Upper lobe of right lung (tissue), 1 donor: ENCODE measurements at places on chromosomes 12 and 14. TPM values are rescaled to one million over a fixed set of nuclear protein-coding genes. Genes with fewer than 3 reads are reported as not detected.

TNFAIP2 gene
- total RNA-seq: 158 TPM

KLHDC1 gene
- 7.6 TPM for total RNA-seq

DNA sequence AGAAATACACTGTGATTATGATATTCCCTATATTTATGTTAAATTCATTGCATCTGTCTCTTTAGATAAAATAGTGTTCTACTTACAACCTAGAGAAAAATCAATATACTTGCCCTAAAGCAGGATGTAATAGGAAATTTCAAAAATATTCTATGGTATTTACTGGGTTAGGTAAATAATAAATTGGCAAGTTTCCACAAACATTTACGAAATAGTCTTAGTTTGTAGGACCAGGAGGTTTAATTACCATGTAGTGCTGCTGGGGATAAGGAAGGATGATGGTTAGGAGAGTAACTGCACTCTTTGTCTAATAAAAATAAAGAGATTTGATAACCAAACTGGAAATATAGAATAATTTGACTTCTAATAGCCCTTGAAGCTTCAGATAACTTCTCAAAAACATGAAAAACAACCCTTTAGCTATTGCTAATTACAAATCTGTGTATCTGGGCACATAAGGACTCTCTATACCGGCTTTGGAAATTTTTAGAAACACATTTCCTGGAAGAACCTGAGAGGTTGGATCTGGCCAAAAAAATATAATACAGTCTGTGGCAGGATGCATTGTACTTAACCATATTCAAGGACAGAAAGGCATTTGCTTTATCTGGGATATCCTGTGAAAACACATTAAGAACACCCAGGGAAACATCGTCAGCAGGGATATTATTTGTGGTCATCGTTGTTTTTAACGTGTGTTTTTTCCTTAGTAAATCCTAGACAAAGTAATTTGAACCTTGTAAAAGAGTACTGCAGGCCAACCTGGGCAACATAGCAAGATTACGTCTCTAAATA, 36.7 kb upstream of the TMCC3 start:
- H3K4me3 ChIP-seq: no peak overlapping the region
- no peak for DNase-seq
- peaks cover 5% of the 10 kb centered on the region for H3K4me1 ChIP-seq

GYS2 gene
- not detected for total RNA-seq

- H3K27me3 ChIP-seq: no peaks in the 10 kb centered on the region
- no peaks in the 10 kb centered on the region for H3K4me1 ChIP-seq
- no peak overlapping the region for H3K4me3 ChIP-seq
- no peak overlapping the region for H3K27ac ChIP-seq
These were observed 6.8 kb downstream of the WDHD1 start for GRCh38 chr14:55019968-55020554.

- no peak overlapping the region for H3K27ac ChIP-seq
- H3K4me1 ChIP-seq: no peaks in the 10 kb centered on the region
- no peak for DNase-seq
- H3K27me3 ChIP-seq: no peaks in the 10 kb centered on the region
These were observed 44.2 kb upstream of the FOXN3 start for GRCh38 chr14:89461256-89461655.

DNA sequence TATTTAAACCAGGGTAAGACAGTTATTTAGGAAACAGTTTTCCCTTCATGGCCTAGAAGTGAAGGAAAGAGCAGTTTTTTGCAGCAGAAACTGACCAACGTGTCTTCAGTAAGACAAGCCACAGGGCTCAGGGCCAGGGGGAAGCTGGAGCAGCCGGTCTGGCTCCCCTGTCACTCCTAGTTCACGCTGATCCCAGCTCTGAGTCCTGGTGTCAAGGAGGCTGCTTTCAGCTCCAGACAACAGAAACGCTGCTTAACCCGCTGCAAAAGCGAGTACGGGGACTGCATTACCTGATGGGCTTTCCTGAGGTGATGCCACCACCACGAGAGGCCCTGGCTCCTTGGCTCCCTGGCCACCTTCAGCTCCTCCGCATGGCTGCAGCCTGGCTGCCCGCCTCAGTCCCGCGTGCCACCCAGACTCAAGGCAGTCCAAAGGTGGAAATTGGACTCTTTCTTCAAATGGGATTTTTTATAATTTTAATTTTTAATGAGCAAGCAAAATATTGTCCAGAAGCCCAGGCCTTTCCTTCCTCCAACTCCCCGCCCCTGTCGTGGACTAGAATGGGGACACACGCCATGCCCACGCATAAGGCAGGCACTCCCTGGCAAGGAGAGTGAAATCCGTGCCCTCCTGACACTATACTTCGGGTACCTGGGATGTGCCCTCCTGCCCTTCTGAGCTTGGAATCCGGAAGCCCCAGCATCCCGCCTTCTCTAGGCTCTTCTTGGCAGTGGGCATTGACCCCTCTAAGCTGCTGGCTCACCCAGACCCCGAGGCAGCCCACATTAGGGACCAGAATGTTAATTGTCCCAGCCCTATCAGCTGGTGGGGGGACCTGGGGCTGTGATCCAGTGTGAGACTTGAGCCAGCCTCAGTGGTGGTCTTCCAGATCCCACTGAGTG, 85.0 kb downstream of the PAPOLA start:
- no peaks in the 10 kb centered on the region for H3K36me3 ChIP-seq
- H3K27me3 ChIP-seq: peaks cover 6% of the 10 kb centered on the region
- H3K4me3 ChIP-seq: no peak overlapping the region
- no peak for DNase-seq
- no peak overlapping the region for H3K27ac ChIP-seq
- H3K4me1 ChIP-seq: no peaks in the 10 kb centered on the region

- peaks cover 9% of the 10 kb centered on the region for H3K4me1 ChIP-seq
- no peaks in the 10 kb centered on the region for H3K36me3 ChIP-seq
- no peak overlapping the region for H3K27ac ChIP-seq
- H3K27me3 ChIP-seq: no peaks in the 10 kb centered on the region
- DNase-seq: peak; percentile 69
These were observed 5.5 kb downstream of the CEP170B start for GRCh38 chr14:104870368-104871144.

GRCh38 chr12:93978553-93978952, 169.8 kb upstream of the PLXNC1 start:
- H3K4me1 ChIP-seq: peaks cover 4% of the 10 kb centered on the region
- H3K4me3 ChIP-seq: no peak overlapping the region
- no peaks in the 10 kb centered on the region for H3K27me3 ChIP-seq
- DNase-seq: no peak

- no peaks in the 10 kb centered on the region for H3K27me3 ChIP-seq
- no peak overlapping the region for H3K27ac ChIP-seq
These were observed 15.7 kb downstream of the ADIPOR2 start for GRCh38 chr12:1706632-1706980.

RNF31 gene
- 52.3 TPM for total RNA-seq

CCNB1IP1 gene
- 37.9 TPM for total RNA-seq

BCL11B gene
- 2.4 TPM for total RNA-seq

DNA sequence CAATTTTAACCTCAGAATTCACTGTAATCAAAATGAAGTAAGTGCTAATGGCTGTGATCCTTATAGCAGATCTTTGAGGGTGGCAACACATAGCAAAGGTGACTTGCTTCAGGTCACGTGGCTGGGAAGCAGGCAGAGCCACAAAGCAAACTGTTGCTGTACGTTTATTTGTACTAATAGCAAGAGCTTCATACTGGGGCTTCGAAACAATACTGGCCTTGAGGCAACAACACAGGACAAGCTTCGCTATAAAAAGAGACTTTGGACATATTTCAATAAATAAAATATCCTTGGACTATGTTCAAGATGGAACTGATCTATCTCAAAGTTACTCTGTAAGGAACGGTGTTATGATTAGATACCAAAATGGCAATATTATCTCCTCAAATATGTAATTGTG, 44.6 kb downstream of the MSRB3 start:
- no peak overlapping the region for H3K27ac ChIP-seq
- DNase-seq: no peak
- no peak overlapping the region for H3K4me3 ChIP-seq

VASH1 gene
- 37.1 TPM for total RNA-seq

PMEL gene
- 4.9 TPM for total RNA-seq
